ENCODE measurements at places on chromosomes 12 and 14. TPM values are rescaled to one million over a fixed set of nuclear protein-coding genes. Genes with fewer than 3 reads are reported as not detected.

DNA sequence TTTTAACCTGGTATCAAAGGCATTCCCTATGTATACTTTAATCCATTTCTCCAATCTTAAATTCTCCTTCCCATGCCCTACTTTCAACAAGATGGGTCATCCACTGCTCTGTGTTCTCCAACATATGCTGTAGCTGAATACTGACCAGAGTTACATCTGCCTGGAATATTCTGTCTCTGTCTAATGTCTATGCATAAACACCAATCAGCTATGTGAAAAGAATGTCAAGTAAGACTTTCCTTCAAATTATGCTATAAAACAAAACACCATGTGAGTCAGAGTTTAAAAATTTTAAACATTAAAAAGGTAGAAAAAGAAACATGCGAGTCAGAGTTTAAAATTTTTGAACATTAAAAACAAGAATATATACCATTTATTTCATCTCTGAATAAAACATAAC lies 19.3 kb downstream of the NT5DC3 start:
- no peak overlapping the region for H3K4me3 ChIP-seq
- no peak for DNase-seq
- H3K27ac ChIP-seq: no peak overlapping the region
- H3K36me3 ChIP-seq: peaks cover 2% of the 10 kb centered on the region
- peaks cover 2% of the 10 kb centered on the region for H3K4me1 ChIP-seq

DNA sequence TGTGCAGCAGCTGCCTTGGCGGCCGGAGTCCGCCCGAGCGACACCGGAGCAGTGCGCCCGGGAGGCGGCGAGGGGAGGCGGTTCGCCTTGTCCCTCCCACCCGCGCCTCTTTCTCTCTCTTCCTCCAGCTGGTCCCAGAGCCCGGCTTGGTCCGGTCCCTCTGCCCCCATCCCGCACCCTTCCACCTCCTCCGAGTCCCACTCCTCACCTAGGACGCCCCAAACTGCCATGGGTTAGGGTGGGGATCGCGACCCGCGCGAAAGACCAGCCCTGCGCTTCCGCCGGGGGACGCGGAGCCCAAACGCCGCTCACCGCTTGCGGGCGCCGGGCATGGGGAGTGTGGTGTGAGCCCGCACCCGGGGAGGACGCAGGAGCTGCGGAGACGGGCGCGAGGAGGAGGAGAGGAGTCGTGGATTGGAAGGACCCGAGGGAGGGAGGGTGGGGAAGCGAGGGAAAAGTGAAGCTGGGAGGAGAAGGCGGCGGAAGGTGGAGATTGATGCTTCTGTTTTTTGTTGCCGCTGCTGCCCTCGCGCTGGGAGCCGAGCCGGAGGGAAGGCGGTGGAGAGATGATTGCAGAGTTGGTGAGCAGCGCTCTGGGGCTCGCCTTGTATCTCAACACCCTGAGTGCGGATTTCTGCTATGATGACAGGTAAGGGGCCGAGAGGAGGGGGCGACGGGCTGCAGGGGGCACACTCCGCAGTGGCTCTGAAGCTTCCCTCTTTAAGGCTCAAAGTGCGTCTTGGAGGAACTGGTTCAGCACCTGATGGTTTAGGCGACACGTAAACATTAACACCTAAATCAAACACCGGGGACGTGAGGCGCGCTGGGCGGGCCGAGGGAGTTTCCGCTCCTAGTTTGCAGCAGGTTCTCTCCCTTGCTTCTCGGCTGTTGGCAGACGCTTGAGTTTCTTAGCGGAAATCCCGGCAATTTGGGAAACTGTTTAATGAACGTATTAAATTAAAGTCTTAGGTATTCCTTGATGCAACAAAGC lies 610 bp downstream of the TMTC2 start:
- H3K4me1 ChIP-seq: peaks cover 9% of the 10 kb centered on the region
- DNase-seq: peak; percentile 67
- no peaks in the 10 kb centered on the region for H3K36me3 ChIP-seq
- H3K4me3 ChIP-seq: peak overlapping the region; percentile 93
- peak overlapping the region; percentile 97 for H3K27ac ChIP-seq

DNA sequence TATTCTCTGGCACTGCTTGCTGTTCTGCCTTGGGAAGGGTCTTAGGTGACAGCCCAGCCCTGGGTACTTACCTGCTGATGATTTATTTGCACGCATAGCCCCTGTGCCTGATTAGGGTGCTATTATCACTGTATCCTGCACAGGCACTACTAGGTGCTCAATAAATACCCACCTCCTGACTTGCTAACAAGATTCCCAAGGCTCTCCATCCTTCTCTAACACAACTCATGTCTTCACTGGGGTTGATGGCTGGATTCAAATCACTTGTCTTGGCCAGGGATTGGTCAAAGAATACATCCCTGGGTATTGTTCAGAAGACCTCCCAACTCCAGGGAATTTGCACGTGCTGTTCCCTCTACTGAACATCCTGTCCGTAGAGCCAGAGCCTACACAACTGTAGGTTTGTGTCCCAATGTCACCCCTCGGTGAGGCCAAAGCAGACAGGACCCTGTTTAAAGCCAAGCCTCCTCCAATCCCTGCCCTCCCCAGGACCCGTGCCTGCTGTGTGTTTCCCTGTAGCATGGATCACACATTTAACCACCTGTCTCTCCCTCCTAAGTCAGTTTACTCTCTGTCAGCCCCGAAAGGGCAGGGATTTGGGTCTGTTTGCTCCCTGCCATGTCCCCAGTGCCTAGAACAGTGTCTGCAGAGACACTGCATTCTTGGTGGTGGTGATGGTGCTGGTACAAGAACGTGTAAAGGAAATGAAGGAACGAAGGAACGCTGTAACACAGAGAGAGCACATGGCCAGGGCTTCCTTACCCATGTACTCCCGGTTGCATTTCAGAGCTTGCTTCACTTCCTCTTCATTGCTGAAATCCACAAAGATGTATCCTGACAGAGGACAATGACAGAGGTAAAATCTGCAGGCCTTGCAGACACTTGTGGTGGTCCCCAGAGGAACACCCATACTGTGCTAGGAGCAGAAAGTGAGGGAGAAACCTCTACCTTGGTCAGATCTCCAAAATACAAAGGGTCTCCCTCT lies 16.5 kb downstream of the RBM19 start:
- peaks cover 84% of the 10 kb centered on the region for H3K36me3 ChIP-seq
- no peaks in the 10 kb centered on the region for H3K4me1 ChIP-seq
- no peak overlapping the region for H3K4me3 ChIP-seq
- no peaks in the 10 kb centered on the region for H3K27me3 ChIP-seq

DNA sequence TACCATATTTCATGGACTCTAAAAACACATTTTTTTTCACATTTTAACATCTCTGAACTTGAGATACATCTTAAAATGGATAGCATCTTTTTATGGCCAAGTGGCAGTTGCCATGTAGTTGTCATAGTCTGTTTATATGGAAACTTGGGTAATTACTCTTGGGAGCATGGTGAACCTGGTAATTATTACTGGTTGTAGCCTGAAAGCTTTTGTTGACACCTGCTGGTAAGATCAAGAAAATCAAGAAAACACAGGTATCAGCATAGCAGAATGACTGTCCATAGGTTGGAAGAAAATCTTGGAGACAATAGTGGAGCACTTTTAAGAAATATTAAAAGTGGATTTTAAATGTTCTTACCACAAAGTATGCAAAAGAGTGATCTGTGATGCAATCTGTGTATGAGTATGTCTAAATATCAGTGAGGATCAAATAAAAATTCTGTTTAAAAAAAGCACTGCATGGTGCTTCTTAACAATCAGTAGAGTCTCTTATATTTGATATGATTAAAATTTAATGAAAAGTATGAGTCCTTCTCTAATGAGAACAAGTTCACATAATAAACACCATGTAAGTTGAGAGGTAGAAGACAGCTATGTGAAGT lies 44.2 kb downstream of the TTC8 start:
- no peaks in the 10 kb centered on the region for H3K4me1 ChIP-seq
- no peak overlapping the region for H3K27ac ChIP-seq
- DNase-seq: peak; percentile 22
- peaks cover 7% of the 10 kb centered on the region for H3K36me3 ChIP-seq
- H3K27me3 ChIP-seq: no peaks in the 10 kb centered on the region

DNA sequence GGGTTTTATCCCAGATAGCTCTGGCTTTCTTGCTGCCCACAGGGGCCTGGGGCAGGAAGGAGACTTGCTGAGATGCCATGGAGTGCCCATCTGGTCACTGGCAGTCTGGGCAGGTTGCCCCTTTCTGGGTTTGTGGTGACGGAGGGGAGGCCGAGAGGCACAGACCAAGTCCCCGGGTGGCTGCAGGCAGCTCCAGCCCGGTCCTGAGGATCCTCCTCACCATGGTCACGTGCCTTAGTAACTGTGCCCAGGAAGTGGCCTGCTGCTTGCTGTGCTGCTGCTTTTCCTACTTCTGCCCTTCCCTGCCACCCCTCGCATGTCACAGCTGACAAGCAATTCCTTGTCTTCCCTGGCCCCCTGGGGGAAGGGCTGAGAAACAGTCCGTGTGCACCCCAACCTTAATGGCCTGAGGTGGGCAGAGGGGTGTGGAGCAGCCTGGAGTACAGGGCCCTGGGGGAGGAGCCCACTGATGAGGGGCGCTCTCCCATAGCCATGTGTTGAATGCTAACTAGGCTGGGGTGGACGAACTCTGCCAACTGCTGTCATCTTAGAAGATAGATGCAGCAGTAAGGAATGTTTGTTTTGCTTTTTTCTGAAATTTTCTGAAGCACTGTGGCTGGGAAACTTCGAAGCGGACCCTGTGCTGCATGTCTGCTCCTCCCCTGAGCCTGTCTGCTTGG lies 54.9 kb upstream of the SRSF5 start:
- peak overlapping the region; percentile 86 for H3K27ac ChIP-seq
- H3K36me3 ChIP-seq: peaks cover 33% of the 10 kb centered on the region
- no peaks in the 10 kb centered on the region for H3K27me3 ChIP-seq
- no peak for DNase-seq

GRCh38 chr14:93520053-93520607 lies 89.4 kb downstream of the UNC79 start:
- no peaks in the 10 kb centered on the region for H3K4me1 ChIP-seq
- no peaks in the 10 kb centered on the region for H3K36me3 ChIP-seq
- H3K27me3 ChIP-seq: no peaks in the 10 kb centered on the region
- H3K4me3 ChIP-seq: no peak overlapping the region
- no peak overlapping the region for H3K27ac ChIP-seq

DNA sequence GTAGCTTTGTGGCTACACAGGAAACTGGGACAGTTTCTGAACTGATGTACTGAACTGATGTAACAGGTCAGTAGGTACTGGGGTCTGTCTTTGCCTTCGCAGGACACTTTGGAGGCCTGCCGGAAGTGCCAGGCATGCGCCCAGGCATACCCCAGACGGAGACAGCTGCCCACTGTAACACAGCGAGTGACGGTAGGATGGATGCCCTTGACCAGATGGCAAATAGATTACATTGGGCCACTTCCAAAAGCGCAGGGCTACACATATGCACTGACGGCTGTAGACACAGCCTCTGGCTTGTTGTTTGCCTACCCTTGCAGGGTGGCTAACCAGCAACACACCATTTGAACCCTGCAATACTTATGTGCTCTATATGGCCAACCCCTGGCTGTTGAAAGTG lies 94.1 kb upstream of the TMPO start:
- peak overlapping the region; percentile 66 for H3K27ac ChIP-seq
- peak; percentile 80 for DNase-seq
- no peaks in the 10 kb centered on the region for H3K27me3 ChIP-seq
- H3K36me3 ChIP-seq: no peaks in the 10 kb centered on the region
- no peak overlapping the region for H3K4me3 ChIP-seq
- peaks cover 74% of the 10 kb centered on the region for H3K4me1 ChIP-seq

DNA sequence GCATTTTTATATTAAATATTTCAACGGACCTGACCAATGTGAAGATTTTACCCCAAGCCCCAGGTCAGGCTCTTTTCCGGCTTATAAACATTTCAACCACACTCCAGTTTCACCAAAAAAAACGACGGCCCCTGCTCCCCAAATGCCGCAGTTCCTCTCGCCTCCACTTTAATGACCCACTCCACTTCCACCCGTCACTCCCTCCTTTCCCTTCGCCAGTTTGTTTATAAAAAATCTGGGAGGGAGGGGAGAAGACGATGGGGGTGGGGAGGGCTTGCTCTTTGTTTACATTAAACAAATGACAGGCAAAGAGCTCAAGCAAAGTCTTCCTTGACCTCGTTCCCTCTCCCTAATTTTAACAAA lies 5.4 kb downstream of the SIX6 start:
- H3K36me3 ChIP-seq: no peaks in the 10 kb centered on the region
- peak overlapping the region; percentile 23 for H3K27ac ChIP-seq
- H3K4me3 ChIP-seq: peak overlapping the region; percentile 56
- peak; percentile 65 for DNase-seq
- peaks cover 35% of the 10 kb centered on the region for H3K4me1 ChIP-seq
- H3K27me3 ChIP-seq: peaks cover 75% of the 10 kb centered on the region

- H3K4me3 ChIP-seq: no peak overlapping the region
- H3K4me1 ChIP-seq: peaks cover 13% of the 10 kb centered on the region
- no peak overlapping the region for H3K27ac ChIP-seq
Measured at GRCh38 chr14:77128414-77128891, 13.1 kb downstream of the ZDHHC22 start.

DNA sequence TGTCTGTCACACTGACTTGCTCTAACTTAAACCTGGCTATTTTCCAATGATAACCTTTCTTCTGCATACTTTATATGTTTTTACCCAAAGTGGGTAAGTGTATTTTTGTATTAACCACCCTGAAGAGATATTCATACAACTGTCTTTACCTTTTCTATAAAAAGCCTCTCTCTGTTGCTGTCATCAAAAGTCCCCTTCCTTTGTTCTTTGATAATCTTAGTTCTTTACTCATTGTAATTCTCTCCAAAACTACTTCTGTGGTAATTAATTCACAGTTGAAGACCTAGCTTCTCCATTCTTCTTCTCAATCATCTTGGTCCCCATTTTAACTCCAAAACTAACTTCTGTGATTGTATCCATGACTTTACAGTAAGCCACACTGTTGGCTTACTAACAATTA lies 479.7 kb upstream of the MGAT4C start:
- no peak overlapping the region for H3K4me3 ChIP-seq
- no peaks in the 10 kb centered on the region for H3K27me3 ChIP-seq
- no peak for DNase-seq
- no peaks in the 10 kb centered on the region for H3K36me3 ChIP-seq

DNA sequence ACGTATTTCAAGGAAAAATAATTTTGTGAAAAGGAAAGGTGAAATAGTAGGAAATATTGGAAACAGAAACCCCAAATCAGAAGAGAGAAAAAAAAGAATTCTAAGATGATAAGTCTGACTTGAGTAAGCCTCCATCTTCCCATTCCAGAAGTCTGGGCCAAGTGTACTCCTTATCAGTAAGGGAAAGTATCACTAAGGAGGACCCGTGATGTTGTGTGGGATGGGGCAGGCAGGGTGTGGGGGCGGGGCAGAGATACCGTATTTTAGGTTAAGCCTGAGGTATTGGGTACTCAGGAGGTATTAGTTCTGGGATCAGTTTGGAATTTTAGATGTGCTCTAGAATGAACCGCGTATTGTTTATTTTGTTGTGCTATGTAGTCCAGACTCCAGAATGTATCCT lies 33.8 kb upstream of the PSMA6 start:
- DNase-seq: no peak
- no peak overlapping the region for H3K27ac ChIP-seq
- no peaks in the 10 kb centered on the region for H3K27me3 ChIP-seq

GRCh38 chr14:21526672-21527317 lies 649 bp upstream of the SALL2 start:
- H3K27ac ChIP-seq: no peak overlapping the region
- H3K27me3 ChIP-seq: no peaks in the 10 kb centered on the region
- peaks cover 12% of the 10 kb centered on the region for H3K4me1 ChIP-seq
- peak overlapping the region; percentile 75 for H3K4me3 ChIP-seq
- DNase-seq: no peak
- H3K36me3 ChIP-seq: peaks cover 22% of the 10 kb centered on the region

- H3K4me1 ChIP-seq: no peaks in the 10 kb centered on the region
- no peak overlapping the region for H3K4me3 ChIP-seq
- H3K27ac ChIP-seq: no peak overlapping the region
- H3K36me3 ChIP-seq: no peaks in the 10 kb centered on the region
- H3K27me3 ChIP-seq: no peaks in the 10 kb centered on the region
Measured at GRCh38 chr14:85178864-85179263, 351.1 kb upstream of the FLRT2 start.

Gene CCDC177
- 0.02 TPM for polyA plus RNA-seq

Gene IL22
- not detected for polyA plus RNA-seq

Gene CCDC175
- not detected for polyA plus RNA-seq

Gene TMED8
- polyA plus RNA-seq: 8.2 TPM

Gene KRT76
- polyA plus RNA-seq: not detected
